HCT116 (cell line): ENCODE measurements at places on chromosomes 11 and 22. TPM values are rescaled to one million over a fixed set of nuclear protein-coding genes. Genes with fewer than 3 reads are reported as not detected.

The NLRP14 gene
- 0.49 TPM for total RNA-seq

The TRIM22 gene
- total RNA-seq: 0.61 TPM

The SLC22A25 gene
- not detected for total RNA-seq

The OR51G1 gene
- not detected for total RNA-seq

- no peaks in the 10 kb centered on the region for H3K27me3 ChIP-seq
- peaks cover 7% of the 10 kb centered on the region for H3K4me1 ChIP-seq
- no peak for DNase-seq
- peak within 1 kb of the TSS; percentile 75 for H3K27ac ChIP-seq
- H3K4me3 ChIP-seq: peak within 1 kb of the TSS; percentile 68
These were observed at the start of gene RRP7A for GRCh38 chr22:42519525-42520401. Gene RRP7A, minus strand, starts transcription at chr22:42519796. Its CDS starts 10 bp downstream, at chr22:42519786.

DNA sequence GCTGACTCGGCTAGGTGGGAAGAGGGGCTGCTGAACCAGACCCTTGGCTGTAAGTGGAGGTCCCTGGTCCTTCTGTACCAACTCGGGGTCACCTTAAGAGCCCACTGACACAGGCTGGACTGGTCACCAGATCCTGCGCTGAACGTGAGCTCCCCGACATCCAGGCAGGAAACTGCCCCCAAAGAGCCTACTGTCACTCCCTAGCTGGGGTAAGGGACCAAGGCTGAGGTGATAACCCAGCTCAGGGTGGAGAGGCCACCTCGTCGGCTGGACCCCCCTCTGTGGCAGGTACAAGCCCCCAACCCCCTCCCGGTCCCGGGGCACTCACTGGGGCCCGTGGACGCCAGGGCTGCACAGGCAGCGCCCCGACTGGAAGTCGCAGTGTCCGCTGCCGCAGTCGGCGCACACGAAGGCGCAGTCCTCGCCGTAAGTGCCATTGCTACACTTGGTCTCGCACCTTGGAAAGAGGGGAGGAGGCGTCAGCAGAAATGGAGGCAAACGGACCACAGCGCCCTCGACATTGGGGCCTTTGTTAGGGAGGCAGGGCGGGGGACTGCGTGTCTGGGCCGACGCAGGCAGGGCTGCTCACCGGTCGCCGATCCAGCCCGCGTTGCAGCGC lies 7.4 kb downstream of the SCARF2 start:
- H3K4me3 ChIP-seq: peak overlapping the region; percentile 33; the same call in 1 of the 2 replicates
- peak overlapping the region; percentile 3; the same call in 1 of the 2 replicates for H3K27ac ChIP-seq
- H3K36me3 ChIP-seq: no peaks in the 10 kb centered on the region
- H3K27me3 ChIP-seq: no peaks in the 10 kb centered on the region

DNA sequence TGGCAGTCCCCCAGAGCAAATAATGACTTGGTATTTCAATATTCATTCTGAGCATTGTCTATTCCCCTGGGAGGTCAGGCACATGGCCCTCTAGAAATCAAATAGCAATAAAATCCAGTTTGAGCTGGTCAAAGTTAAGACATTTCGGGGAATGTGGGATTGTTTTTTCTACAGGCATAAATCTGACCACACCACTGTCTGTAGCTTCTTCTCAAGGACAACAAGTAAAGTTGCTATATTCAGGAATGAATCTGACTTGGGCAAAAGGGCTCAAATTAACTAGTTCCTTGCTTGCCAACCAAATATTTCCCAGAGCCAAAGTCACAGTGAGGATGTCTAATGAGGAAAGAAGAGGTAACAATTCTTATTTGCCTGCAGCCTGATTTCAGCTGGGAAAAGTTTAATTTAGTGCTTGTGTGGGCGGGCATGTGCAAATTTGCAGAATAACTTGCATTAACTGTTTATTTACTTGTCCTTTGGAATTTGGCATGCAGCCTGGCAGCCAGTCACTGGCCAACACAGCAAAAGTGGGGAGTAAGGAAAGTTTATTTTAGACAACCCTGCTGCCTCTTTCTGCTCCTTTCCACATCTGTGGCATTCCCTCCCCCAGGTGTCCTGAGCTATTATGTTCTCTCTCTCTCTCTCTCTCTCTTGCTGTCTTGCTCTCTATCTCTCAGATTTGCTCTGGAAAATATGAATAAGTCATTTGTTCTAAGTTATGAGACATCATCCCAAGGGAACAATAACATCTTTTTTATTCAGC lies 51.2 kb upstream of the ARHGAP20 start:
- H3K36me3 ChIP-seq: no peaks in the 10 kb centered on the region
- DNase-seq: no peak
- H3K27ac ChIP-seq: no peak overlapping the region
- H3K4me3 ChIP-seq: no peak overlapping the region

GRCh38 chr22:48240935-48241230 lies 1478.4 kb downstream of the TBC1D22A start:
- H3K4me3 ChIP-seq: no peak overlapping the region
- H3K4me1 ChIP-seq: no peaks in the 10 kb centered on the region
- DNase-seq: no peak
- no peaks in the 10 kb centered on the region for H3K27me3 ChIP-seq
- no peak overlapping the region for H3K27ac ChIP-seq
- no peaks in the 10 kb centered on the region for H3K36me3 ChIP-seq
